ENCODE measurements at places on chromosomes 5 and 9.

- no peak for DNase-seq
Observed at GRCh38 chr9:135081264-135081660, 6.2 kb upstream of the OLFM1 start.

DNA sequence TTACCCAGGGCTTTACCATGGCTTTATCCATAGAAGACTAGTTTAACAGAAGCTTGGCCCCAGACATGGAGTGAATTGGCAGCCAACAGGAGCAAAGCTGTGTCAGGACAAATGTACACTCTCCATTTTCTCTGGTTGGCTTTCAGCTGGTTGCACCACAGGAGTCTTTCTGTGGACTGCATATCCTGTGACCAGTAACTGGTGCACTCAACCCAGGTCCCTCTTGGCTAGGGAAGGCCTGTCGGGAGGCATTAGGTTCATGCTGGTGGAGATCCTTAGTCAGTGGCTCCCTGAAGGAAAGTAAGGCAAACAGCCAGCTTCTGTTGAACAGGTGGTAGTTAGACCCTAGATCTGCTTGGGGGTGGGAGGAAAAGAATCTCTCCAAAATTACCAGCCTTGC is 146.9 kb upstream of the TLX3 start:
- no peak for DNase-seq

- no peak for DNase-seq
Observed at GRCh38 chr5:154479160-154479943, 1.3 kb upstream of the HAND1 start.

- no peak for DNase-seq
Observed at GRCh38 chr9:131442351-131442750, 48.5 kb downstream of the PRRC2B start.

DNA sequence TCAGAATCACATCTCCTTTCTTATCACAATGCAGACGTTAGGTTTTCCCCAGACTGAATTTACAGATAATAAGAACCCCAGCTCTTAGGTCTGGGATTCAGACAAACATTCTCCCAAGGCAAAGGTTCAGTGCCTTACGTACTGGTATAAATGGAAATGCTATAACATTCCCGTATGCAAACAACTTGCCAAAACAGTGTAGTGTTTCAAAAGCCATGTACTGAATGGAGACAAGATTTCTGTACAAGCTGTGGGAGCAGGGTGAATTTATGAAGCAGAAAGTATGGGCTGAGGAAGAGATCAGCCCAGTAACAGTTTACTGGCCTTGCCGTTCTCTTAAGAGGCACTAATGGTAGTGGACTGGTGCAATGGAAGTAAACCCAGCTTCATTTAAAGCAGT is 225.5 kb upstream of the ZNF462 start:
- no peak for DNase-seq

- DNase-seq: no peak
Observed at GRCh38 chr9:21554813-21555212, 72.7 kb upstream of the IFNE start.

DNA sequence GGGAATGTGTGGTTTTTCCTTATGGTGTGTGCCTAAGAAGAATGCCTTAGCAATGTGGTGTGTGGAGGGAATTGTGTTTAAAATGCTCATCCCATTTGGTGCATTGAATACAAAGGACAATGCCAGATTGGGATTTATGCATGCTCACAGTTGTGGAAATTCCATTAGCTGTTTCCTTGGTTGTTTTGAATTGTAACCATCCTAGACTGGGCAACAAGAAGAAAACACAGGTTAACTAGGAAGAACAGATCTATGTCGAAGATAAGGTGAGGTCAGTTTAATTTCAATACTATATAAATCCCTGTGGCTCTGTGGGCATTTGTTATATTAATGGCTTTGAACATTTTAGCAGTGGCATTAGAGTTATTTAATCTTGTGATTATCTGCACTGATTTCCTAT is 266.8 kb downstream of the MAT2B start:
- DNase-seq: no peak

DNA sequence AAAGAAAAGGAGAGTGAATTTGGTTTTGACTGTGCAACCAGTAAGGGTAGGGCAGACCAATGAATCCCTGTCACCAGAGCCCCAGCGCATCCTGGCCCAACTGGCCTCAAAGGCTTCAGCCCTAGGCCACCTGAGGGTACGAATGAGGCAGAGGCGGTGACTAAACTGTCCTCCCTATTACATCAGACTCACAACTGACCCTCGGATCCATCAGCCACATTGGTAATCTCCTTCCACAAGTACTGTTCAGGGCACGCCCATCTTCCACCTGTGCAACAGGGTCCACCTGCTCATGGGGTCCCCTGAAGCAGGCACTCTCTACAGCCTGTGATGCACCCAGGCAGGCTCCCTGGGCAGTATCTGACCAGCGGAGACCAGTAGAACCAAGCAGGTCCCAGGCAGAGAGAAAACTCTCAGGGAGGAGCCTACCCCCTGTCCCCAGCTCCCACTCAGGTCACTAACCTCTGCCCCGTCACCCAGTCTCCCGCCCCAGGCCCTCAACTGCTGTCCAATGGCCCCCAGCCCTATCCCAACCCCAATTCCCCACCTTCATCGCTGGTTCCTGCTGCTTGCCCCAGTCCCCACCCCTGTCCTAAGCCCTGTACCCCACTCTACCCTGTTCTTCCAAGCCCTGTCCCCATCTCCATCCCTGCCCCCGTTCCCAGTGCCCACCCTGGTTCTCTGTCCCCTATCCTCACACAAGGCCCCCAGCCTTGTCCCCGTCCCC is 904 bp downstream of the EDF1 start:
- DNase-seq: no peak

DNA sequence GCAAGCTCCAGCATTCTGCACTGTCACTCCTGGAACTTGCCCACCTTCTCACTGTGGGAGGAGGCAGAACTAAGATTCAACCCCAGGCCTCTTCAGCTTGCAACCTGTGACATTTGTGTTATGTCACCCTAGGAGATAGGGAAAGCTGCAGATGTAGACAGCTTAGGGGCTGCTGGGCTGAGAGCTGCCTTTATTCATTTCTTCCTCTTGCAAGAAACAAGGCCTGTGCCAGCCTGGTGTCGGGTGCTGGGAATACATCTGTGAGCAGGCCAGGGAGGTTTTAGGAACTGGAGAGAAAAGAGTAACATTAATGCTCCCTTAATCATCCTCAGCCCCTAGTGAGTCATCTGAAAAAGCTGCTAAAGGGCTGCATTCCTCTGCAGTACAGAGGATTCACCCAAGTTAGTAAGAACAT is 101.8 kb downstream of the FGF18 start:
- DNase-seq: no peak

- peak; percentile 55 for DNase-seq
Observed at GRCh38 chr9:125631391-125632085, 75.5 kb downstream of the MAPKAP1 start.

GRCh38 chr5:138180183-138180782 is 1.4 kb downstream of the KIF20A start:
- peak; percentile 72 for DNase-seq

- no peak for DNase-seq
Observed at GRCh38 chr9:125997196-125997823, 250.1 kb downstream of the PBX3 start.

GRCh38 chr5:72346398-72346797 is 26.2 kb downstream of the PTCD2 start:
- no peak for DNase-seq

Measured in activated CD4-positive, alpha-beta T cell treated with anti-CD3 and anti-CD28 coated beads, Interleukin-2, Interleukin-4, amounts not matched to agents 100 ng/mL and 50 ng/mL, durations not matched to agents 16 hours and 8 hours (primary cell).